ENCODE measurements at places on chromosomes 3 and 15.

DNA sequence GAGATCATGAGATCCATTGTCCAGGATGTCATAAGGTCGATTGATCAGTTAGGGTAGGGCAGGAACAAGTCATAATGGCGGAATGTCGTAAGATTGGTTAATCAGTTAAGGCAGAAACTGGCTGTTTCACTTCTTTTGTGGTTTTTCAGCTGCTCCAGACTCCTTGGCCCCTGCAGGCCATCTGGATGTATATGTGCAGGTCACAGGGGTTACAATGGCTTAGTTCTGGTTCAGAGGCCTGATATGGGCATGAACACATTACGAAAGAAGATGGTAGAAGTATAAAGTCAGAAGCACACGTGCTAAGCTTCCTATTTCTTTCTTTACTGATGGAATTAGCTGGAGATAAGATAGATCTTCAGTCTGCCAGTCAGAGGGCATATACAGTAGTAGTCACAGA is 315.4 kb upstream of the LRRC3B start:
- DNase-seq, result no peak

- DNase-seq, result no peak
These were observed 24.5 kb upstream of the TM4SF1 start for GRCh38 chr3:149401926-149402310.

DNA sequence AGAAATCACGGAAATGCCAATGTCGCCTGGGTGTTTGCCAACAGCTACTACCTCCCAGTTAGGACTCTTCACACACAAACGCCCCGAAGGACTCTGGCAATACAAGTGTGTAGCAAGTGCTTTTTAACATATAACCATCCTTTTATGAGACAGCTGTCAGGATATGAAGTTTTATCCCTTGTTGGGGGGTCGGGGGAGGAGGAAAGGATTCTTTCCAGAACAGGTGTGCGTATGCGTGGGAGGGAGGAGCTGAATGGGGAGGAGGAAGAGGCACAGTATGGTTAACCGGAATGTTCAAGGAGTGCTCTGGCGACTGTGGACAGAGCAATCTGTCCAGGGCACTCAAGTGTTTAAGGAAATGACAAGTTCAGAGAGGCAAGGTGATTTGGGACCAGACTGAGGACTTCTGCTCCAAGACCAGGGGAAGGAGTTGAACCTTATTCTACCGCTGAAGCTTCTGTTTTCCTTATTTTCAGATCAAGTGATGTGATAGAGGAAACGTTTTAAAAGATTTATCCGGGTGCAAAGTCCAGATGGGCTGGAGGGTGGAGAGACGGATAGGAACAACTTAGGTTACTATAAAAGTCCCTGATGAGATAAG is 1.3 kb downstream of the TSPAN3 start:
- DNase-seq, result no peak

- no peak for DNase-seq
These were observed 672.1 kb downstream of the OTOL1 start for GRCh38 chr3:162168715-162169114.

- DNase-seq, result no peak
These were observed 108.9 kb upstream of the UBE2E1 start for GRCh38 chr3:23696842-23697241.

DNA sequence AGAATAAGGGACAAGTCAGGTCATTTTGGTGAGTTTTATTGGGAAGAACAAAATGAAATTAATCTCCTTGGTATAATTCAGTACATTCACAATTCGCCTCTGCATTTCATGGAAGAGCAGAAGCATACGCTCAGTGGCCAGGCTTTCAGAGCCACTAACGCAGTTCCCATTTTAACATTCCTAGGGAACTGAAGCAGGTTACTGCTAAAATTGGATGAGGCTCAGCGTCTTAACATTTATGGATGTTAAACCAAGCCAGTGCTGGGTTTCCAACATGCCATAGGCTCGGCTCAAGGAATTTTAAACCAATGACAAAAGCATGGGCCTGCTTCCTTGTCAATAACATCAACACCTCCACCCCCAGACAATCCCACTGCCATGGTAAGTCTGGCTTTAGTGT is 172.7 kb upstream of the PRICKLE2 start:
- DNase-seq, result no peak

DNA sequence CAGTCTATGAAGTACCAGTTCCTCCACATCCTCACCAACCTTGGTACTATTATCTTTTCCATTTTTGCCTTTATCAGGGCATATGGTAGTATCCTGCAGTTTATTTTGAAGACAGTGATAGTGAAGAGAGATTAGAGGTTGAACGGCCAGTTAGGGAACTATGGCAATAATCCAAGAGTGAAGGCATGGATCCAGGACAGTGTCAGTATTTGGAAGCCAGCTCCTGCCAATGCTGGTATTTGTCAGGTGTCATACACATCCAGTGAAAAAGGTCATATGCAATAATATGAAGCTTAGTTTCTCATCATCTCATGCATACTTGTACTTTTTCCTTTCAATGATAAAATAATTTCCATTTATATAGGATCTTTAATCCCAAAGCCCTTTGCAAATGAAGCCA is 56.8 kb upstream of the KCNMB2 start:
- no peak for DNase-seq

- DNase-seq, result no peak
These were observed 121.8 kb downstream of the CACNA2D3 start for GRCh38 chr3:54243960-54244682.

DNA sequence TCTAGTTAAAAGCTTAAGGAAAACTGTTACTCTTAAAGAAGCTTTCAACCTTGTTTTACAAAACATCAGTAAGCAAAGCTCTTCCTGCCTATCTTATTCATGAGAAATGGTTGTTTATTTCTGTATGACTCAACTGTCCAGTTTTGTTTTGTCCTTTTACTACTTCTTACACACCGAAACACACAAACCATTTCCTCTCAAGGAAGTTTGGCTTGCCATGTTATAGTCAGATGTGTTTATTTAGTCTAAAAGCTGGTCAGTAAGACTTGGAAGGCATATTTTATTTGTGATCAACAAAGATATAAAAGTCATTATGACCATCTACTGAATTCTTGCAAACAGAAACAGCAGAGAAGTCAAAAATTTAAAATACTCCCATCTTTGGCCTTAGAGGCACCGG is 53.2 kb upstream of the RBSN start:
- DNase-seq, result no peak

GRCh38 chr15:73881579-73882320 is 8.4 kb downstream of the TBC1D21 start:
- no peak for DNase-seq

- DNase-seq, result no peak
These were observed 18.8 kb downstream of the MAGI1 start for GRCh38 chr3:66019896-66020295.

DNA sequence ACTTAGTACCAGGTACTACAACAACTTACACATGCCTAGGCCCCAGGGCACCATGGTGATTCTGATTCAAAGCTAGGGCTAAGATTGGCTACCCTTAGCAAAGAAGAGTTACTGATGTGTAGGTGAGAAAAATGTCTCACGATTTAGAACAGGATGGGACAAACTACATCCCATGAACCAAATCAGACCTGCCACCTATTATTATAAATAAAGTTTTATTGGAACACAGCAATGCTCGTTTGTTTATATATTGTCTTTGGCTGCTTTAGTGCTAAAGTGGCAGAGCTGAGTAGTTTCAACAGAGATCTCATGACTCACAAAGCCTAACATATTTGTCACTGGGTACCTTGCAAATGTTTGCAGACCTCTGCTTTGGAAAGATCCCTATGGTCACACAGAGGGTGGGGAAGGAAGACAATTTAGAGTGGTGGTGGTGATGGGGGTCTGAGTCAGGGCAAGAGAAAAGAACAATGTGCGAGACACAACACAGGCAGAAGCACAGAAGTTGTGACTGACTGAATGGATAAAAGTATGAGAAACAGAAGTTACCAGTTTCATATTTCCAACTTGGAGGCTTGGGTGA is 770.6 kb upstream of the CFAP20DC start:
- DNase-seq, result no peak

GRCh38 chr3:12590096-12590495 is 33.2 kb downstream of the MKRN2 start:
- DNase-seq, result no peak

DNA sequence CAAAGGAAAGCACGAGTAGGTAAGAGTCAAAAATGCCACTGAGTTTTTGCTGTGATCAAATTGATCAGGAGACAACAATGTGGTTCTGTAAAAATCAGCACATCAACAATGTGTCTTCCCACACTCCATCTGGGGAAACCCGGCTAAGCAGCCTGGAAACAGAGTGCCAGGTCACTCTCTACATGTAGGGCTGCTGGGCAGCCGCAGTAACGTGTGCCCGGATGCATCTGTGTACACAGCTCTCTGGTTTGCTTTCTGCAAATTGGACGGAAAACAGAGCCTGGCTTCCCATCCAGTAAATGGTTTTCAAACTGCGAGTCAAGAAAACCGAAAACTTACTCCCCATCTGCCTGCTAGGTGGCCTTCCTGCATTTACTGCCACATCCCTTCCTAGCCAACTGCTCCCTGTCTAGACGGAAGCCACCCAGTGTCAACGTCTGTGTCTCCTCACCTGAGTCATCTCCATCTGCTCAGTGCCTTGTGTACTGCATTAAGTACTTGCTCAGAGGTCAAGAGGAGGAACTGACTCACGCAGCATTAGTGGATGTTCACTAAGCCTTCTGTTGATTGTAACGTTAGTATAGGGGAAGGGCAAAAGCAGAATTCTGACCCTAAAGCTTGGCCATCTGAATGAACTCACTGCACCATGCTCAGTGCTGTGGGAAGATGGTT is 124.1 kb downstream of the TJP1 start:
- no peak for DNase-seq

- DNase-seq, result peak; percentile 7
These were observed 83.8 kb upstream of the PPIB start for GRCh38 chr15:64246364-64247189.

DNA sequence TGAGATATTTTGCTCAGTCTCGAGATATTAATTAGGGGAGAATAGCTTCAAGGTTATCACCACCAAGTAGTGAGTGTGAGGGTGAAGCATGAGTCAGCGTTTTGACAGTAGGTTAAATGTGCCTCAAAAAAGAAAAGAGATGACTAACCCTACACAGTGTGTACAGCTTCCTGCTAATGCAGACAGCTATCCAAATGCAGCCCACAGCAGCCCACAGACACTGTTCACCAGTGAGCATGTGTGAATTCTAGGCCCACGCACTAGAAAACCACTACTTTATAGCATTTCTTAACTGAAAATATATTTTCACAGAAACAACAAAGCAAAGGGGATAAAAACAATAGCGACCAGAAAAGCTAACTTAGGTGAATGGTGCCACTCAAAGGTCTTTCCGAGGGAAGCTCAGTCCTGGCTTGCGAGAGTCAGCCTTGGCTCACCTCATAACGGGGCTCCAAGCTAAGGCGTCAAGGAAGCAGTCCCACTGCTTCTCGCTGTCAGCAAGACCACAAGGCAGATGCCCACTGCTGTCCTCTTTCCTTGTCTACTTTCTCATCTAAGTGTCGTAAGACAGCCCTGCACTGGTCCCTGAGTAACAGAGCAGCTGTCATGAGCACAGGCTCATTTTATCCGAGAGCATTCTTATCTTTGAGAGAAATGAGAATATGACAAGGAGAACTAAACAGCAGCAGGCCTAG is 47.6 kb downstream of the TXNRD3 start:
- DNase-seq, result peak; percentile 12

DNA sequence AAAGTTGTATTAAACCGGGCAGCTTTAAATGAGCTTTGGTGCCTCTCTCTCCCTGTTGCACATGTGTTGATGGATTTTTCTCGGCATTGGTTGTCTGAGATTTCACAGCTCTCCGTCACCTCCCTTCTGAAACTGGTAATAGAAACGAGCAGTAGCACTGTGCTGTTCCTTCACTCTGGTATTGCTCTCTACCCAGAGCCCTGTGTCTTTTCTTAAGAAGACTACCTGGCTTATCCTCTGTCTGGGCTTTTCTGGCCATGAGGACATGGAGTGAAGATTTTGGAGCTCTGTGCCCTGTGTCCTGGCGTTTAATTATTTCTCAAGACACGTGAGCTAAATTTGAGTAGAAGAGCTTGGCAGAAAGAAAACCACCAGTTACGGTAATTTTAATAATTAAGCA is 209.6 kb upstream of the EIF1B start:
- DNase-seq, result no peak

- DNase-seq, result peak; percentile 80
These were observed 17.7 kb downstream of the PTH1R start for GRCh38 chr3:46895204-46895660.

GRCh38 chr3:105691053-105691452 is 177.8 kb downstream of the CBLB start:
- no peak for DNase-seq

- no peak for DNase-seq
These were observed 165.0 kb upstream of the TLE3 start for GRCh38 chr15:70262591-70263274.

GRCh38 chr15:85752124-85752475 is 42.6 kb downstream of the KLHL25 start:
- no peak for DNase-seq

DNA sequence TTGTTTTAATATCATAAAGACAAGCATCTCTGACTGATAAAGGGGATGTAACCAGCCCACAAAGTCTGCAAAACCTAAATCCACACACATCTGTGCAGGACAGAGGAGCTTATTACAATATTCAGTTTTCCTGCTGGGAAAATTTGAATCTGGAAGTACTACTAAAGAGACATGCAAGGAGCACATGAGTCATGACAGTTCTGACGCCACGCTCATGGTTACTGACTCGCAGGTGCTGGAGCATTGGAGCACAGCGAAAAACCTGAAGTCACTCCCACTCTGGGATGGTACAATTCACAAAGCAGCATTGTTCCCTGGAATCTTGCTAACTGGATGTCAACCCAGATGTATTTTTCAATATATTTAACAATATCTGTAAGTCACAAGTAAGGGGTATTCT is 7.6 kb upstream of the ISL2 start:
- DNase-seq, result no peak

GRCh38 chr15:42152921-42153698 is 3.3 kb downstream of the PLA2G4F start:
- no peak for DNase-seq

DNA sequence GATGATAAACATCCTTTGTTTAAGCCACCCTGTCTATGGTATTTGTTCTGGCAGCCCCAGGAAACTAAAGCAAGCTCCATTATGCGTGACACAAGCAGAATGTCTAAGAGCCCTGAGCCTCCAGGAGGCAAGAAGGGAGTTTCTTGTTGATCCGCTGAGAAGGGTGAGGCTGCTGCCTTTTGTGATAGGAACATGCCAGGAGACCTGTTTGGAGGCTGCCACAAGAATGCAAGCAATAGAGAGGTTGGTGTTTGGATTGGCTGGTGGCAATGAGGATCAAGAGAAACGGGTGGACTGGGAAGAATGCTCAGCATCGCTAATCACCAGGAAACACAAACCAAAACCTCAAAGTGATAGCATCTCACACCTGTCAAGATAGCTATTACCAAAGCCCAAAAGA is 104.8 kb downstream of the ASB7 start:
- no peak for DNase-seq

DNA sequence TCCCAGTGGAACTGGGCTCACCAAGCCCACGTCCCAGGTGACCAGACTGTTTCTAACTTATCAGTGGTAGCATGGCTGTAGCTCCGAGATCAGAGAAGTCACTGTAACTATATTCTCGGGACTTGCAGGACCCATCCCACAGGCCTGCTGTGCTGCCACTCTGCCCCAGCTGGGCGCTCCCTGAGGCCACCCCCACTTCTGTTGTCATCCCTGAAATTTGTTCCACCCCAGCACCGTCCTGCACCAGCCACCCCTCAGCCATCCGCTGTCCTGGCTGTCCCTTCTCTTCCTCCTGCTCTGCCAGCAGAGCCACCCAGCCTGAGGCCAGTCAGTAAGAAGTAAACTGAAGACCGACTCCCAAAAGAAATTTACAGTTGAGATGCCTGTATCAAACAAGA is 33.0 kb upstream of the VILL start:
- DNase-seq, result no peak

Measured in CD4-positive, alpha-beta T cell treated with Interleukin-10 for 1 hour (primary cell).